Chondrocyte (in vitro differentiated cells): ENCODE measurements at places on chromosomes 16 and 17. TPM values are rescaled to one million over a fixed set of nuclear protein-coding genes. Genes with fewer than 3 reads are reported as not detected.

Gene MRPL58
- total RNA-seq = 18.9 to 25.7 TPM (median 19.8 TPM) in 3 replicates

Gene CD300LG
- 0.15 TPM in 1 of 3 replicates, not detected in the others for total RNA-seq

Gene KRT9
- total RNA-seq = not detected in 3 replicates

Gene EME1
- 1.9 to 6.8 TPM (median 2.5 TPM) in 3 replicates for total RNA-seq

Gene RSAD1
- total RNA-seq = 28.6 to 33.4 TPM (median 29.8 TPM) in 3 replicates

Gene PPP1R27
- not detected in 3 replicates for total RNA-seq

Gene NXN
- 85.2 to 93.6 TPM (median 86.4 TPM) in 3 replicates for total RNA-seq

Gene PFN1
- 512 to 784 TPM (median 766 TPM) in 3 replicates for total RNA-seq

DNA sequence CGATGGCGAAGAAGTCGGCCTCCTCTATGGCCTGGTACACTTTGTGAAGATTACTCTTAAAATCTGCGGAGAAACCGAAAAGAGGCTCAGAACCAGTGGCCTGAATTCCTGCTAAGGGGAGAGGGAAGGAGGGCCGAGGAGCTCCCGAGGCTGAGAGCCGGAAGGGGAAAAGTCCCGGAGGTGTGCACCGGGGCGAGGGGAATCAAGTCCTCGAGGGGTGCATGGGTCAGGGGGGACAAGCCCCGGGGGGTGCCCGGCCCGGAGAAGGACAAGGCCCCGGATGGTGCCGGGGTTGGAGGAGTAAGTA lies 495 bp downstream of the PARN start:
- H3K4me3 ChIP-seq = peak overlapping the region; percentile 87
- peaks cover 30% of the 10 kb centered on the region for H3K4me1 ChIP-seq
- no peak for DNase-seq
- H3K27ac ChIP-seq = peak overlapping the region; percentile 93

- H3K4me3 ChIP-seq = no peak overlapping the region
- no peaks in the 10 kb centered on the region for H3K4me1 ChIP-seq
- no peaks in the 10 kb centered on the region for H3K36me3 ChIP-seq
- H3K27me3 ChIP-seq = no peaks in the 10 kb centered on the region
- H3K27ac ChIP-seq = no peak overlapping the region
Measured at GRCh38 chr16:13645601-13646245, 274.2 kb upstream of the ERCC4 start.

- peaks cover 1% of the 10 kb centered on the region for H3K36me3 ChIP-seq
- no peaks in the 10 kb centered on the region for H3K27me3 ChIP-seq
- H3K4me3 ChIP-seq = peak overlapping the region; percentile 66
- no peak for DNase-seq
- H3K4me1 ChIP-seq = peaks cover 41% of the 10 kb centered on the region
Measured at GRCh38 chr16:69917739-69918138, 33.4 kb upstream of the CLEC18A start.

- no peaks in the 10 kb centered on the region for H3K4me1 ChIP-seq
- no peak overlapping the region for H3K27ac ChIP-seq
- DNase-seq = no peak
- H3K4me3 ChIP-seq = no peak overlapping the region
- H3K36me3 ChIP-seq = peaks cover 2% of the 10 kb centered on the region
- H3K27me3 ChIP-seq = peaks cover 7% of the 10 kb centered on the region
Measured at GRCh38 chr16:72159801-72160200, 12.2 kb downstream of the PMFBP1 start.

DNA sequence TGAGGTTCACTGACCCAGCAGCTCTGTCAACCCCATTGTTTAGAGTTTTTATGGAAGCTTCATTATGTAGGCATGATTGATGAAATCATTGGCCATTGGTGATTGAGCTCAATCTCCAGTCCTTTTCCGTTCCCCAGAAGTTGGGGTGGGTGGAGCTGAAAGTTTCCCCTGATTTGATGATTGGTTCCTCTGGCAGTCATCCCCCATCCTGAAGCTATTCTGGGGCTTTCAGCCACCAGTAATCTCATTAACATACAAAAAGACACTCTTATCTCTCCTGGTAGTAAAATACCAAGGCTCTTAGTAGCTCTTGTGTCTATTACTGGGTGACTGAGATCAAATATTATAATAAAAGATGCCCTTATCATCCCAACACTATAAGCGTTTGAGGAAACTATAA lies 67.1 kb downstream of the TANC2 start:
- no peaks in the 10 kb centered on the region for H3K27me3 ChIP-seq
- no peak for DNase-seq
- peaks cover 60% of the 10 kb centered on the region for H3K4me1 ChIP-seq
- peaks cover 5% of the 10 kb centered on the region for H3K36me3 ChIP-seq
- no peak overlapping the region for H3K4me3 ChIP-seq

GRCh38 chr17:50209472-50210239 lies 8.2 kb upstream of the COL1A1 start:
- H3K4me1 ChIP-seq = peaks cover 100% of the 10 kb centered on the region
- H3K4me3 ChIP-seq = peak overlapping the region; percentile 69
- H3K27ac ChIP-seq = peak overlapping the region; percentile 100
- H3K27me3 ChIP-seq = no peaks in the 10 kb centered on the region
- DNase-seq = peak; percentile 100

GRCh38 chr16:53915452-53916160 lies 211.7 kb downstream of the FTO start:
- H3K4me1 ChIP-seq = peaks cover 37% of the 10 kb centered on the region
- no peak overlapping the region for H3K4me3 ChIP-seq
- H3K36me3 ChIP-seq = no peaks in the 10 kb centered on the region
- H3K27me3 ChIP-seq = no peaks in the 10 kb centered on the region

DNA sequence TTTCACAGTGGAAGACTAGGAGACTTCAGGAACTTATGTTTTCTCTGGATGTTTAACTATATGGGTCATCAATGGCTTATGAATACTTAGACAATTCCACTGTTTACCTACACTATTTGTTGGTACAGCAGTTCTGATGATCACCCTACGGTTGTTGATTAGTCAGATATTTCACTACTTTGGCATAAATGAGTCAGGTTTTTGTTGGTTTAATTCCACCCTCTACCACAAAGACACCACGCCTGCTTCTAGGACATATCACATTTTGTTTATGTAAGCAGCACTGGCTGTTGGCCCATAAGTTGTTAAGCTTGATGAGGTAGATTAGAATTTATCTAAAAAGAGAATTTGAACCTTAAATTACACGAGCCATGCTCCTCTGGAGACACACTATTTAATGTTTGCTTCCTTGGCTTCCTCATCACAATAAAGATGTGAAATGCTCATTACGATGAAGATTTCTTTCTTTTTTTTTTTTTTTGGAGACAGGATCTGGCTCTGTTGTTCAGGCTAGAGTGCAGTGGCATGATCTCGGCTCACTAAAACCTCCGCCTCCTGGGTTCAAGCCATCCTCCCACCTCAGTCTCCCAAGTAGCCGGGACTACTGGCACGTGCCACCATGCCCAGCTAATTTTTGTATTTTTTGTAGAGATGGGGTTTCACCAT lies 4.3 kb downstream of the GDE1 start:
- no peak overlapping the region for H3K4me3 ChIP-seq
- H3K36me3 ChIP-seq = peaks cover 26% of the 10 kb centered on the region
- H3K4me1 ChIP-seq = peaks cover 40% of the 10 kb centered on the region
- H3K27ac ChIP-seq = no peak overlapping the region

- H3K4me3 ChIP-seq = no peak overlapping the region
- H3K4me1 ChIP-seq = peaks cover 16% of the 10 kb centered on the region
- peaks cover 31% of the 10 kb centered on the region for H3K36me3 ChIP-seq
Measured at GRCh38 chr16:30766933-30767284, 4.8 kb downstream of the RNF40 start.

DNA sequence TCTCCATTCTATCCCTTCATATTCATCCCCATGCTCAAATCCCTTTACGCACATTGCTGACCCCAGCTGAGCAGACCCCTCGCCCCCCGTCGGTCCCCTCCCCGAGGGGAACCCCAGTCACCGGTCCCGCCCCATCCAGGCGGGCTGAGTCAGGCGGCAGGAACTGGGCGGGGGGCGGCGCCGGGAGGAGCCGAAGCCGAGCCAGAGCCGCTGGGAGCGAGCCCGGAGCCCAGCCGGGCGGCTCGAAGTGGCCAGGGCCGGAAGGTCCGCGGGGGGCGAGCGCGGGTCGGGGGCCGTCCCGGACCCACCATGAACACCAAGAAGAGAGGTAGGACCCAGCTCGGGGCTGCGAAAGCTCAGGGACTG lies 8.6 kb downstream of the RIPOR1 start:
- H3K27ac ChIP-seq = peak overlapping the region; percentile 86
- peaks cover 18% of the 10 kb centered on the region for H3K36me3 ChIP-seq
- no peaks in the 10 kb centered on the region for H3K27me3 ChIP-seq
- H3K4me3 ChIP-seq = peak overlapping the region; percentile 67
- peaks cover 61% of the 10 kb centered on the region for H3K4me1 ChIP-seq

DNA sequence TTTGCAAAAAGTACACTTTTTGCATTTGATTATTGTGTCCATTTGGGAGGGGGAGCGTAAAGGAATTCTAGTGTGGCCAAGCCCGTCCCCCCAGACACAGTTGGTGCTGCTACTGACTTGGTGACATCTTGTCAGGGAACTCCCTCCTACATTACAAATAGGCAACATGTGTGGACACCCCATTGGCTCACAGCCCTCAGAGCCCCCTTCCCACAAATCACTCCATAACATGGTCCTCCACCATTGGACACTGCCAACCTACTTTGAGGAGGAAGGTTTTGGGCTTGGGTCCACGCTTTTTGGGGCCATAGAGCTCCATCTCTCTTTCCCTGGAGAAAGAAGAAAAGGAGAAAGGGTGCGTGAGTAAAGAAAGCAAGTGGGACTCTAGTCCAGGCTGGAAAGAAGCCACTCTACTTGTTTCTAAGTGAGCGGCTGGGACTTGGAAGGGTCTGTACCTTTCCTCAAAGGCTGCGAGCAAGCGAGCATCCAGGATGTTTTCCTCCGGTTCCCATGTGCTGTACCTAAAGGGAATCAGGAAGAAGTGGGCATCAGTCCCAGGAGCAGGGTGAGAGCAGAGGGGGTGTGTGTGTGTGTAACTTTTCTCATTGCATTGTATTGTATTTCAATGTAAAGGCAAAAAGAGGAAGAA lies 958 bp downstream of the CBX8 start:
- H3K4me3 ChIP-seq = peak overlapping the region; percentile 79
- peaks cover 1% of the 10 kb centered on the region for H3K36me3 ChIP-seq
- no peak for DNase-seq
- H3K4me1 ChIP-seq = peaks cover 44% of the 10 kb centered on the region

- H3K27ac ChIP-seq = peak overlapping the region; percentile 49
- peaks cover 46% of the 10 kb centered on the region for H3K4me1 ChIP-seq
- H3K4me3 ChIP-seq = no peak overlapping the region
- no peaks in the 10 kb centered on the region for H3K27me3 ChIP-seq
- peaks cover 8% of the 10 kb centered on the region for H3K36me3 ChIP-seq
Measured at GRCh38 chr17:81922566-81923301, 4.8 kb upstream of the SIRT7 start.

DNA sequence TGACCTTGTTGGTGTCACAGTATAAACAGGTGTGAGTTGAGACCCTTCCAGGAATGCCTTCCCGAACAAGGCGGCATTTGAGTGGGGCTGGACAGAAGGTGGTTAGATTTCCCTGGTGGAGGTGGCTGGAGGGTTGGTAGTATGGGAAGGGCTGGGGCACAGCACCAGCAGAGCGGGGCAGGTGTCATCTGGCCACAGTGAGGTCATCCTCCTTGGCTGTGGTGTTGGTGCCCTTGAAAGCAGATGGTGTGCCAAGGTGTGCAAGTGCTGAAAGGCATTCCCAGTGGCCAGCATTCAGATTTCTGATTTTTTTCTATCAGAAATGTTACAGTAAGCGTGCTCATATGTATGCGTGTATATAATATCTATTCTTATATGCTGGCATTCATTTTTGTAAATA lies 126.6 kb downstream of the LAT start:
- no peak overlapping the region for H3K4me3 ChIP-seq
- no peaks in the 10 kb centered on the region for H3K36me3 ChIP-seq
- no peak overlapping the region for H3K27ac ChIP-seq
- peaks cover 23% of the 10 kb centered on the region for H3K4me1 ChIP-seq

GRCh38 chr17:83198366-83199341 lies 119.2 kb downstream of the METRNL start:
- H3K4me1 ChIP-seq = peaks cover 74% of the 10 kb centered on the region
- no peaks in the 10 kb centered on the region for H3K36me3 ChIP-seq
- H3K27ac ChIP-seq = no peak overlapping the region
- H3K27me3 ChIP-seq = no peaks in the 10 kb centered on the region

DNA sequence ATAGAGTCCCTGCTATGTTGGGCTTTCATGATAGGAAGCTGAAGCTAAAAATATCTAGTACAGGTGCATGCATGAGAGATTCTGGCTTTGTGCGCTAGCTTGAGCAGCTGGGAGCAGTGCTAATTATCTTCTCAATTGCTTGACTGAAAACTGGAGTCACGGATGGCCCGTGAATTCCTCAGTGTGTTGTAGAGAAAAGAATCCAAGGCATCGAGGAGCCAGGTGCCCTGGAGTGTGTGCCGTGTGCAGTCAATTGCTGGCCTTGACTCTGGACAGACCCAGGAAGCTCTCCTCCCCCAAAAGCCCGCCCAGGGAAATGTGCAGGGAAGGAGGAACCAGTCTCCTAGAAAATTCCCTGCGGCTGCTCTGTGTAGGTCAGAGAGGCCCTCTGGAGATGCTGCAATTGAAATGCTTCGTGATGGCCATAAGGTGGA lies 14.2 kb downstream of the LGALS3BP start:
- DNase-seq = no peak
- no peak overlapping the region for H3K4me3 ChIP-seq
- no peak overlapping the region for H3K27ac ChIP-seq
- no peaks in the 10 kb centered on the region for H3K27me3 ChIP-seq

GRCh38 chr16:49972961-49973360 lies 52.1 kb upstream of the CNEP1R1 start:
- no peak overlapping the region for H3K4me3 ChIP-seq
- H3K27ac ChIP-seq = no peak overlapping the region
- DNase-seq = no peak

DNA sequence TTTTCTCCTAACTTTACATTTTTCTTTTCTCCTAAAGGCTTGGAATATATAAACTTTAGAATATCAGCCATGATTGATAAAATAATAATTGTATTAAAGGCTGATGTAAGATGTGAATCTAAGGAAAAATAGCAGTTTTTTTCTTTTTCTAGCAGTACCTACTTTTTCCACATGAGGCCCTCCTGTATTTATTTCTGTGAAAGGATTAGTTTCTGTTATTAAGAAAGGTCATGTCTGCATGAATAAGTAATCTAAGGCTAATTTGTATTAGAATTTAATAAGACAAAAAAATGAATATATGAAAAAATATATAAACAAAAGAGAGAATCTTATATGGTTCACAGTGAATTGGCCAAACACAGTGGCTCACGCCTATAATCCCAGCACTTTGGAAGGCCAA lies 85.3 kb downstream of the STXBP4 start:
- peaks cover 5% of the 10 kb centered on the region for H3K36me3 ChIP-seq
- H3K4me1 ChIP-seq = no peaks in the 10 kb centered on the region
- H3K27me3 ChIP-seq = no peaks in the 10 kb centered on the region
- DNase-seq = no peak
- H3K4me3 ChIP-seq = no peak overlapping the region

GRCh38 chr17:31492880-31493655 lies 101.6 kb downstream of the RAB11FIP4 start:
- H3K4me1 ChIP-seq = peaks cover 4% of the 10 kb centered on the region
- H3K27me3 ChIP-seq = peaks cover 53% of the 10 kb centered on the region
- H3K27ac ChIP-seq = no peak overlapping the region
- no peaks in the 10 kb centered on the region for H3K36me3 ChIP-seq

- H3K4me3 ChIP-seq = no peak overlapping the region
- no peaks in the 10 kb centered on the region for H3K27me3 ChIP-seq
- peaks cover 6% of the 10 kb centered on the region for H3K4me1 ChIP-seq
- no peak overlapping the region for H3K27ac ChIP-seq
- DNase-seq = no peak
Measured at GRCh38 chr16:29662000-29662728, 883 bp upstream of the SPN start.
